AG04450 (cell line): ENCODE measurements at places on chromosomes 4 and X.

DNA sequence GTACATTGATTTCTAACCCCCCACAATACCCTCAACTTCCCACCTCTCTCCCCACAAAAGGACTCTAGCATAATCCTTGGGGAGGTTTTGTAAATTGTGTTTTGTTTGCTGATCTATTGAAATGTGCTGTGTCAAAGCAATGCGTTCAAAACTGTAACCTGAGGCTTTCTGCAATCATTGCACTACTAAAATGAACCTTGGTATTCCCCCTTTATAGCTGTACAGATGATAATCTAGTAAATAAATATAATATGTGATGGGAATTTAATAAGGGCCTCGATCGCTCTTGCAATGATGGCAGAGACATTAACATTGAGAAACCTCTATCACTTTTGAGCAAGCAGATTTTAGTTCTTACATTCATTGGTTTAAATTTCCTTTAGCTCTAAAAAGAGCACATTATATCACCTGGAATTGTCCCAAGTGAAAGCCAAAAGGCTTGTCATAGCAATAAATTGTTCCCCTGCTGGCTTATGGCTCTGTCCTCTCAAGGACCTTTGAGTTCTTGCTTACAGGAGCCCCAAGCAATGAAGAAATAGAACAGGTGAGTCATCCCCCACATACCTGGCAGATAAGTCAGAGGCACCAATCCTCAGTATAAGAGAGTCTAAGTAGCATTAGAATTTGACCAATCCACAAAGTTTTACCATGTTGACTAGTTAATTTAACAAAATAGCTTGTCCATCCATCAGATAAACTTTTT, 18.4 kb upstream of the ACE2 start:
- DNase-seq: no peak

- no peak for DNase-seq
Measured at GRCh38 chr4:20358110-20358509, 106.4 kb downstream of the SLIT2 start.

DNA sequence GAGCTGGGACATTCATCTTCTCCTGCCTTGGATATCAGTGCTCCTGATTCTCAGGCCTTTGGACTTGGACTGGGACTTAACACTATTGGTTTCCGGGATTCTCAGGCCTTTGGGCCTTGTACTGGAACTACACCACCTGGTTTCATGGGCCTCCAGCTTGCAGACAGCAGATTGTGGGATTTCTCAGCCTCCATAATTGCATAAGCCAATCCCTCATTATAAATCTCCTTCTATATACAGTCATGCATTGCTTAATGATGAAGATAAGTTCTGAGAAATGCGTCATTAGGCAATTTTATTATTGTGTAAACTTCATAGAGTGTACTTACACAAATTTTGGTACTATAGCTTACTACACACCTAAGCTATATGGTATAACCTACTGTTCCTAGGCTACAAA, 8.9 kb upstream of the CCNG2 start:
- DNase-seq: no peak

GRCh38 chrX:40043895-40044294, 53.9 kb downstream of the BCOR start:
- no peak for DNase-seq

DNA sequence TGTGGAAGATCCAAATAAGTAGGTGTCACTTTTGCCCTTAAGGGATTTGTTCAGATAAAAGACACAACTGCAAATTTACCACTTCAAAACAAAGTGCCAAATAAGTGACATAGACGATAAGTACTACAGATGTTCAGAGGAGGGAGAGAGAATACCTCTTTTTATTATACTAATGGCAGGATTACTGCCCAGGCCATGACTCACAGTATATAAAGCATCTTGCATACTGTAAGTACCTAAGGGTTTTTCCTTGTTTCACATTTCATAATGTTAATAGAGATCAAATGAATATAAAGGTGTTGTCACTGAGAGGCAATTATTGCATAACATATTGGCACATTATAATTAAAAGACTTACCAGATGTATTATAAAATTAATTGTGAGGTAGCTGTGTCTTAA, 46.4 kb downstream of the PTPN13 start:
- DNase-seq: peak; percentile 16

DNA sequence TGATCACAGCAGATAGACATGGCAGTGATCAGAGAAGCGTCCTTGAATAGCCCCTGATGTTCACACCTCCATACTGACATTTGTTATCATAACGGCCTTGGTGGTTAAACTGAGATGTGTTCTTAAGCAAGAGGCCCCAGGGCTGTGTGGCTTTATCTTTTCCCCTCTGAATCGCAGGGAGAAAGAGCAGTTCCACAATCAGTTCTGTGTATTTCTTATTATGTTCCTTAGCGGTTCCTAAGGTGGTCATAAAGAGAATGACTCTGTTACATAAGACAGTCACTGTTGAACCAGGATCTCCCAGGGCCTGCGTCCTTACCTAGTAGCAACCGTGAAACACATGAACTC, 52.8 kb upstream of the CBR4 start:
- no peak for DNase-seq

GRCh38 chr4:87144356-87144755, 76.1 kb downstream of the KLHL8 start:
- no peak for DNase-seq

GRCh38 chrX:1518512-1518911, 18.5 kb downstream of the P2RY8 start:
- no peak for DNase-seq

- DNase-seq: no peak
Measured at GRCh38 chr4:7999695-8000094, 60.0 kb upstream of the AFAP1 start.

DNA sequence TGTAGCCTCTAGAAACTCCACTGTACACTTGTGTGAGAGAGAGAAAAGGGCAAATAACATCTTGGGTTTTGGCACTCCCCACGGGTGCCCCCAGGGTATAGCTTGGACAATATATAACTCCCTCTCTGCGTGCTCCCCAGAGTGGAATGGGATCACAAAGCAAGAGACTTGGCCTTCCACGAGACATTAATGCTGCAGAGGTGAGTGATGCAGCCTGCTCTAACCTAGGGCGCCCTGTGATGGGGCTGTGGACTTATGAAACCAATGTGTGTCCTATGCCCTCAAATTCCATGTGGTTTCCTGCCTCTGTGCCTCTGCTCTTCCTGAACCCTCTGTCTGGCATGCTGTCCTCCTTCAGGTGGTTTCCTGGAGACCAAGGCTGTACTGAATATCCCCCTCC, 22.0 kb upstream of the FAM9C start:
- DNase-seq: no peak

DNA sequence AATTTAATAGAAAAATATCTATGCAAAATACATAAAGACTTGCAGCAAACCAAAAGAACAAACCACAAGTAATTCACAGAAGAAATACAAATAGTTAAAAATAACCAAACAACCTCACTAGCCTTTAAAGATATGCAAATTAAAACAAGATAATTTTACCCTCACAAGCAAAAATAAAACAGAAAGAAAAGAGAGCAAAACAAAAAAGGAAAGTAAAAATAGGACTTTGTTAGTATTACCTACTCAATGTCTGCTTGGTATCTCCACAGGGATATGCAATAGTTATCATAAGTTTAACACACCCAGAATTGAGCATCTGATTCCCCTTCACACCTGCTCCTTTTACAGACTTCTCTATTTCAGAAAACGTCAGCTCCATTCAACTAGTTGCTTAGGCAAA, 737.5 kb upstream of the MAGEB2 start:
- DNase-seq: no peak

DNA sequence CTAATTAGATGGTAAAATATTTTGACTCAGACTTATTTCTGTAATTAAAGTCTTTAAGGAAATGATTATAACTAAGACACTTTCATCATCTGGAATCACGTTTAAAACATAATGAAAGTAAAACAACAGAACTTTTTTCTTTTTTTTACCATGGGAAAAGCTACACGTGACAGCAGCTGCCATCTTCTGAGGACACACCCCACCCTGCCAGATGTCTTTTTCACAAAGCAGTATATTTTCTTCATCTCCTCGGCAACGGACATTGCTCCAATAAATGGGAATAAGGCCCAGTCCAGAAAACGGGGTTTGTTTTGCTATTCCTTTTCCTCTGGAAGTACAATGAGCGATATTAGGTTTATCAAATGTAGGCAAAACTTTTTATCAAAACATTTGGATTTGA, 17.5 kb downstream of the PRSS12 start:
- no peak for DNase-seq

DNA sequence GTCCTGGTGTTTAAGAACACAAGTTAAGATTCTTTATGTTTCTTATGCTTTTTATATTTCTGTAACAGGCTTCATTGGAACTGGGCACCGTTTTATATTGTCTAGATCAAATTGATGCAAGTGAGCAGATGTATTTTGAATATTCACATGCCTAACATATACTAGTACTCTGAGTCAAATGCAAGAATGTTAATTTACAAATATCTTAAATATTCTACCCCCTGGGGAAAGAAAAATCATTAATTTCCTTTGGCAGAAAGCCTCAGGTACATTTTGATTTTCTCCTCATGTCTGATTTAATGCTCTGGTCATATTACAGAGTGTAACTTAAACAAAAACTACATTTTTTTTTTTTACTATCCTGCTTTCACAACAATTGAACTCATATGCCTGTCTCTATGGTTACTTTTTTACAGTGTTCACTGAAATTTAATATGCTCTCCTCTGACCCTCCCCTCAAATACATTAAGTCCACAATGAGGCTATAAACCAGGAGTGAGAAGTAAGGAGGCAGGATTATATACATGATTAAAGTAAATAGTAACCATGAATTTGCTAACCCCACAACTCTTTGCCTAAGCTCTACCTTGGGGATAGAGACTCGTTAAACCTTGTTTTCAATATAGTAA, 2.4 kb upstream of the NSUN7 start:
- no peak for DNase-seq

- DNase-seq: no peak
Measured at GRCh38 chr4:145755802-145756201, 75.9 kb downstream of the C4orf51 start.

DNA sequence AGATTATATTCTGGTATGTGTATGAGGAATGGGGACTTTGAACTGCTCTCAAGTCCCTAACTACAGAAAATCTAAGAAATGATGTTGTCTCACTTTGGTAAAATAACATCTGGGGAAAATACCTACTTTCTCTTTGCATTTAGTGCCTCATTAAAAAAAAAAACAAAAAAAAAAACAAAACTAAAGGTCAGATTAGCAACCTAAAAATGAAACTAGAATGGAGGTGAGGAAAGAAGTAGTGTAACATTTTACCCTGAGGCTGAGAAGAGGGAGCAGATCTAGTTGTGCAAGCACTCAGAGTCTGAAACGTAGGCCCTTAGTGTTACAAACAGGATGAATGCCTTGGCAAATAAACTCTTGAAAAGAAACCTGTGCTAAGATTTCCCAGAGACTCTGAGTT, 56.0 kb downstream of the VGLL1 start:
- no peak for DNase-seq

DNA sequence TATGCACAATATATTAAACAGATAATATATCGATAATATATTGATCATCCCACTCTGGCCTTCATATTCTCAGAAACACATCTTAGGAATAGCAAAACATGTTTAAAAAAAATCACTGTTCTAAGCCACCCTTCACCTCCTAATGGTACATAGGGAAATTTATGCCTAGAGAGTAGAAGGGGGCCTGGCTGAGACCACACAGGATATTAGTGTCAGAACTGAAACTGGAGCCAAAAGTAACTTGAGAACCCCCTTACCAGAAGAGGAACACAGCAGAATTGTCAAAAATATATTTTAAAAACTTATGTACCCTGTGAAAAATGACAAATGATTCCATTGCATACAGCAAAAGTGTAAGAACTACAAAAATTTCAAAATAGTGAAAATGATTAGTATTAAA, 173.1 kb downstream of the VSIG4 start:
- DNase-seq: no peak

DNA sequence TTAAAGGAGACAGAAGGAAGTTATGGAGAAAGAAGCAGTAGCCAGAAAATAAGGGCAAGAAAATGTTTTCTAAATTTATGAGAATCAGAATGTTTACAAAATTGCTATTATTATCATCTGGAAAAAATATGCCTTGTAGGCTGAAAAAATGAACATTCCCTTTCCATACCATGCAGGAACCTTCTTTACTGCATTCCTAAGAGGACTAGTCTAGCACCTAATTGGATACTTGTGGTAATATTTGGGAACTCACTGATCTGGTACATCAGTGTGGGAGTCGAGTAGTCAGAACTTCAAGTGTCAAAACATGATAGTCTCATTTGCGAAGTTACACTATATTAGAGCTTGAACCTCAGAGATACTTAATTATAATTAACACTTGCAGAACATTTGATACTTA, 51.9 kb downstream of the TET2 start:
- DNase-seq: no peak

DNA sequence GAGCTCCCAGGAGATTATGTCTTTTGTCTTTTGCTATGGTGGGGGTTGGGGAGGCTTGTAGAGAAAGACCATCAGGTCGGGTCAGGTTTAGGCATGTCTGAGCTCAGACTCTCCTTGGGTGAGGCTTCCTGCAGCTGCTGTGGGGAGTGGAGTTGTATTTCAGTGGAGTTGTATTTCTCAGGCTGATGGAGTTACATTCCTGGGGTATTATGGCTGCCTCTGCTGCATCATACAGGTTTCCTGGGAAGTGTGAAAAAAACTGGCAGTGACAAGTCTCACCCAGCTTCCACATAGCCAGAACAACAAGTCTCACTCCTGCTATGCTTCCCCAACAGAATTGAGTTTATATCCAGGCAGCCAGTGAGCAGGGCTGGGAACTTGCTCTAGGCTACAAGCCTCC, 119.3 kb downstream of the VSIG4 start:
- no peak for DNase-seq

GRCh38 chr4:158777423-158778155, 8.8 kb downstream of the FNIP2 start:
- no peak for DNase-seq

- DNase-seq: no peak
Measured at GRCh38 chr4:98691588-98691987, 33.2 kb upstream of the TSPAN5 start.

DNA sequence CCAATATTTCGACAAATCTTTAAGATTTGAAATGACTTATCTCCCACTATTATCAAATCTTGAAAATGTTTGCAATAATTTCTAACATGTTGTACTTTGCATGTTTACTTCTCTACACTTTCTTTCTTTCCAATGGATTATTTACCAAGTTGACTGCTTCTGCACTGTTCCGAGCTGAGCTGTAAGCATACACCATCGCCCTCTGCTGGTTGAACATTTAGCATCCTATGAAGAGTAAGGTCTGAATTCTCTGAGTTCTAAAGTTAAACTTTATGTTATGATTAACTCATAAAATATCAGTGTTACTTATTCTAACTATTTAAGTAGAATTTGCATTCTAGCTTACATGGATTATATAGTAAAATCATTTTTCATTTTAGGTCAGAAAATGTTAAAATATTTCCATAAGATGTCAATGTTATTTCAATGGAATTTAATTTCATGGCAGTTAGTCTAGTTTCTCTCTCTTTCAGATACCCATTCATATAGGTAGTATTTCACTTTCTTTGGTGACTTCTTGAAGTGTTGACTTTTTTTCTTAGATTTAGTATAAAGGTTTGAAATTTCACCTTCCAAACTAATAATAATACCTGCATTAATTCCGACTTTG, 137.4 kb downstream of the DKK2 start:
- DNase-seq: peak; percentile 7
